Activated CD8-positive, alpha-beta T cell treated with anti-CD3 and anti-CD28 coated beads for 36 hours (primary cell): ENCODE measurements at places on chromosomes 13 and 19. TPM values are rescaled to one million over a fixed set of nuclear protein-coding genes. Genes with fewer than 3 reads are reported as not detected.

DNA sequence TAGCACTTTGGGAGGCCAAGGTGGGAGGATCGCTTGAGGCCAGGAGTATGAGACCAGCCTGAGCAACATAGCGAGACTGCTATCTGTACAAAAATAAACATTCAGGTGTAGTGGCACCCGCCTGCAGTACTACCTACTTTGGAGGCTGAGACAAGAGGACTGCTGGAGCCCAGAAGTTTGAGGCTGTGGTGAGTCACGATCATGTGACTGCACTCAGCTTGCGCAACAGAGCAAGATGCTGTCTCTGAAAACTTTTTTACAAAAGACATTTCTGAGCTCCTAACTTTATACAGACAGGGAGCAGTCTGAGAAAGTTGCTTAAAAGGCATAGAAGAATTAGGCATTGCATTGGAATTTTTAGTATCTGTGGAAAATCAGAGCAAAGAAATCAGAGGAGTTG, 10.4 kb upstream of the TBC1D4 start:
- no peak for DNase-seq

- DNase-seq: no peak
These were observed 5.4 kb downstream of the KCTD4 start for GRCh38 chr13:45195421-45195820.

- no peak for DNase-seq
These were observed 126.6 kb upstream of the MCF2L start for GRCh38 chr13:112842343-112842856.

DNA sequence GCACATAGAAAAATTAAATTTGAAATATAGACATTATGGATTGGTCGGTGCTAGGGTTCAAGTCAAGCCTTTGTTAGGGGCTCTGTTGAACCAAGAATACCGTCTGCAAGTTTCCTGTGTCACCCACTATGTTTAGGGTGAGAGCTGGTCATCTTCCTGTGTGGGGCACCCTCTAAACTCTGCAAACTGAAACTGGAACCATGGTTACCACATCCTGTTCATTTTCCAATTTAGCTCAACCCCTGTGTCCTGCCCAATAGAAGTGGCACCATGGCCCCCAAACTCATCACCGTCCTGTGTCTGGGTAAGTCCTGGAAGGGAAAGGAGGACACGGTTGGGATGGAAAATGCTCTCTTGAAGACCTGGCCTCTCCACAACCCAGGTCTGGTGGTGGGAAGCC, 29.9 kb downstream of the LAIR2 start:
- DNase-seq: peak; percentile 49

GRCh38 chr19:41325947-41326706, 16.2 kb downstream of the CCDC97 start:
- peak; percentile 58 for DNase-seq

DNA sequence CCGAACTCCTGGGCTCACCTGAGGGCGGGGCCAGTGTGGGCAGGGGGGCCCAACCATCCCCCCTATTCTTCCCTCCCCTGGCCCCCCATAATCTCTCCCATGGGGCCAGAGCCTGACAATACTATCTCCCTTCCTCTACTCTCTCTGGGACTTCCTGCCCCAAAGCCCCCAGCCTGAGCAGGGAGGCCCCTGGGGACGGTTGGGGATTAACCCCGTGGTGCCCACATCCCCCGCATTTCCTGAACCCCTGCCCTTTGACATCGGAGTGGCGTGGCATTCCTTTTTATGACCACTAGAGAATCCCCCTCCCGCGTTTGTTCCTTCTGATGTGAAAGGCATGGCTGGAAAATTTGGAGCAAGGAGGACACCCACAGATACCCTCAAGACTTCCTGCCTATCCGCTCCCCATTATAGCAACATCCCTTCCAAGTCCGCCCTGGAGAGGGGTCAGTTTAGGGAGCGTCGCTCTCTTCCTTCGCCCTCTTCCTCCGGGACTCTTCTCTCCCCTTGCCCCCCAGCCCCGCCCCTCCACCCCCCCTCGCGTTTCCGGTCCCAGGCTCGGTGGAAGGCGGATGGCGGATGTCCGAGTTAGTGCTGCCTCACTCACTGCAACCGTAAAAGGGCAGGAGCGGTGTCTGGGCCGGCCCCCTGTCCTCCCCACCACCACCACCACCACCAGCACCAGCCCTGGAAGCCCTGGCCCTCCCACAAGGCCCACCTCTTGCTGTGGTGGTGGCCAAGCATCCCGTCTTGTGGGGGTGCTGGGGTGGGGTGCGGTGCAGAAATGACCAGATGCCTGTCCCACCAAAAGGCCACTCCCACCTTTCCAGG, 1.8 kb downstream of the VASP start:
- peak; percentile 60 for DNase-seq

DNA sequence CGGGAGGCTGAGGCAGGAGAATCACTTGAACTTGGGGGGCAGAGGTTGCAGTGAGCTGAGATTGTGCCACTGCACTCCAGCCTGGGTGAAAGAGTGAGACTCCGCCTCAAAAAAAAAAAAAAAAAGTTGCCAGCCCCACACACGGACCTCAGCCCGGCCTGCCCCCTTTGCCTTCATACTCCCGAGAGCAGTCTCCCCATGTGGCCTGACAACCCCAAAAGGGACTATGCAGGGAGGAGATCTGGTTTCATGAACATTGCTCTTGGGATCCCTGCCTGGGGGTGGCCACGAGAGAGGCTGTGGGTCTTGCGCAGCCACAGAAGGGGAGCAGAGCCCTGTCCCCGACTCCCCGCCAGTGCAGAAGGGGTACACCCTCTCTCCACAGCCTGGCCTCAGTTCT, 30.9 kb upstream of the ADGRE5 start:
- DNase-seq: no peak

Gene WIZ
- 21.0 TPM for total RNA-seq
